ENCODE measurements at places on chromosomes 12 and 14.

- DNase-seq, result no peak
These were observed 53.6 kb upstream of the BCL2L14 start for GRCh38 chr12:12017135-12017581.

DNA sequence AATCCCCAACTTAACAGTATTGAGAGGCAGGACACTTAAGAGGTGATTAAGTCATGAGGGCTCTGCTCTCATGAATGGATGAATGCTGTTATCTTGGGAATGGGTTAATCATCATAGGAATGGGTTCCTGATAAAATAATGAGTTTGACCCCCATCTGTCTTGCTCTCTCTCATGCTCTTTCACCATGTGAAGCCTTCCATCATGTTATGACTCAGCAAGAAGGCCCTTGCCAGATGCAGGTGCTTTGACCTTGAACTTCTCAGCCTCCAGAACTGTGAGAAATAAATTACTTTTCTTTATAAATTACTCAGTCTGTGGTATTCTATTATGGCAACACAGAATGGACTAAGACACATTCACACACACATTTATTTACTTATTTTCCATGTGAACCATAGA is 89.0 kb upstream of the PPM1H start:
- DNase-seq, result no peak

DNA sequence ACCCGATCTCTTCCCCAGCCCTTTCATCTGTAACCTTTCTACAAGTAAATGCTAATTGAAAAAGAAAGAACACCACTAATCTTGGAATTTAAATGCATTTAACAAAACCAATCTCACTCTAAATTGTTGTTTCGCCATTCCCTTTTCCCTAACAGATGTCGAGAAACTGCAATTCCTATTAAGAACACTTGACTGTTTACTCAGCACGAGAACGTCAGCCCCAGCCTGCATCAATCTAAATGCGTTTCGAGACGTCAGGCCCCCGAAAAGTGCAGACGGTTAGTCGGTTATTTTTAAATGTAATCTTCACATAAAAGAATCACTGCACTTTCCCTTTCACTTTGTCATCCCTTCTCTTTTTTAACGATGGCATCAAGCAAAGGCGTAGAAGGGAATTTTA is 837.6 kb downstream of the VRK1 start:
- DNase-seq, result peak; percentile 3

GRCh38 chr12:19692091-19692490 is 252.8 kb downstream of the AEBP2 start:
- DNase-seq, result no peak

DNA sequence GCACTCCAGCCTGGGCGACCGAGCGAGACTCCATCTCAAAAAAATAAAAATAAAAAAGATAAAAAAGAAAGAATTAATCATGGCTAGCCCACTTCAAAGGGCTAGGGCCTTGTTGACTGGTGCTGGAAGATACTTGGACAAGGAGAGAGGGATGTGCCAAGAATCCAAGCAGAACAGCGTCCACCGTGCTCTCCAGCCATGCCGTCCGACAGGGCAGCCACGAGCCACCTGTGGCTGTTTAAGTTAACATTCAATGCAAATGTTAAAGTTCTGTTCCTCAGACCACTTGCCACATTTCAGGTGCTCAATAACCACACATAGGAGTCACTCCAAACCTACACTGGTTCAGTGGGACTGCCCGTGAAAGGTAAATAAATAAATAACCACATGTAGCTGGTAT is 21.4 kb downstream of the SLC6A13 start:
- DNase-seq, result no peak

GRCh38 chr12:57173089-57173488 is 25.7 kb upstream of the LRP1-AS start:
- DNase-seq, result no peak

DNA sequence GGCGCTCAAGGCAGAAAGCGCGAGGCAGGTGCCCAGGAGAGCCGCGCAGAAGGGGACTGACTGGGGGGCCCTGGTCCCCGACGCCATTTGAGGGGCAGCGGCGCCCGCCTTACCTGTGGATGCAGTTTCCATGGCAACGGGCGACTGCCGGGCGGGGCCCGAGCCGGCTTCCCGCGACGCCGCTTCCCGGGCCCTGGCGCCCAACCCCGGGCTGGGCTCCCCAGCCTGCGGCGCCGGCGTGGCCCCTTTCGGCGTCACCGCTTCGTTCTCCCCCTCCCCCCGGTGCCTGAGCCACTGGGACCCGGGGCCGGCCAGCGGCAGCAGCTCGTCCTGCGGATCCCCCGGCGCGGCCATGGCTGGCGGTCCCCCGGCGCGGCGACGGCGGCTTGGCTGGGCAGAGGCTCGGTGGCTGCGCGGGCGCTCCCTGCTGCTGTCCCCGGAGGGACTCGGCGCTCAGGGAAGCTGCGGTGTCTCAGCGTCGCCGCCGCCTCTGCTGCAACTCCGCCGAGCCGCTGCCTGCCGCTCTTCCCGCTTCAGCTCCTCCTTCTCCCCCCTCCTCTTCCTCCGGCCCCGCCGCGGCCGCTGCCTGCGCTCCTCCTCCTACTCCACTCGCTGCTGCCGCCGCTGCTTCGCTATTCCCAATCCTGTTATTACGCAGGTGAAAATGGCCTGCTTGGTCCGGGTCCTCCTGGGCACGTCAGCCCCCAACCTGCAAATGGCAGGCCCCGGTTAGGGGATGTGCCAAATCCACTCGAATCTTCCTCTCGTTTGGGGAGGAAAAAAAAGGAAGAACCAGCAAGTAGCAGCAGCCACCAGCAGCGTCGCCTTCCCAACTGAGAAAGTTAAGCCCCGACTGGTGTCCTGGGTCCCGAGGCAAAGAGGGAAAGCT is at the start of gene RTN1:
Gene RTN1, minus strand, starts transcription at position 500 of the 889 bp plus-strand sequence. Its CDS starts 146 bp downstream, at position 354.
- peak; percentile 33 for DNase-seq

DNA sequence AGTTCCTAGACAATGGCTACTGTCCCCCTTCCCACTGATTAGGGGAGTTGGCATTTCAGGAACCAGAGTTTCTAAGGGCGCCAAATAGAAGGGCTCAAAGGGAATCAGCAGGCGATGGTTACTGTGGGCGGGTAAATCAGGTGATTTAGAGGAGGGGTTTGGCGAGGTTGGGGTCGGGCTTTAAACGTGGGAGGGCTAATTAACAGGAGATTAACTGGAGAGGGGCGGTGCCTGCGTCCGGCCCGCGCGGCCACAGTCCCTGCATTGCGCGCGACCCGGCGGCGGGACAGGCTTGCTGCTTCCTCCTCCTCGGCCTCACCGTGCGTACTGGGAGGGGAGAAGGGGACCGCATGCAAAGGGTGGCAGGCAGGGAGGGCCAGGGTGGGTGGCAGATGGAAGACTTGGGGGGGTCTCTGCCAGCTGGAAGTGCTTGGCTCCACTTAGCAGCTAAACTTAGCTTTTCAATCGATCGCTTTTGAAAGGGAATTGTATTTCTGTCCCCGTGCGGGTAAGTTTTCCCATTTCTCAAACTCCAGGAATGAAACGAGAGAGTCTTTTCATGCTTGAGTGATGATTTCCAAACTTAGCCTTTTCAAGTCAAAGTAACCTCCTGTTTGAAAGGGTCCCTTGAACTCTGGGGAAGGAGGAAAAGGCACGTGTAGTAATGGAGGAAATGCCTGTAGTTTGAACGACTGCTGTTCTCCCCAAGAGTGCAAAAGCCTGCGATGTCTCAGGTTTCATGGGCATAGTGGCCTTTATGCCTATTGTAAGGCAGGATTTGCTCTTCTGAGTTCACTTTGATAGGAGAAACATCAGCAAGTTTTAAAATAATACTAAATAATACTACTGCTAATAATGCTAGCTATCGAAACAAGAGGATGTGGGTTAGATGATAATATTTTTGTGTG is at the start of gene MGST1:
Gene MGST1, plus strand, starts transcription at position 255 of the 908 bp plus-strand sequence. CDS start 6,608 bp downstream, outside the sequence.
- DNase-seq, result no peak

DNA sequence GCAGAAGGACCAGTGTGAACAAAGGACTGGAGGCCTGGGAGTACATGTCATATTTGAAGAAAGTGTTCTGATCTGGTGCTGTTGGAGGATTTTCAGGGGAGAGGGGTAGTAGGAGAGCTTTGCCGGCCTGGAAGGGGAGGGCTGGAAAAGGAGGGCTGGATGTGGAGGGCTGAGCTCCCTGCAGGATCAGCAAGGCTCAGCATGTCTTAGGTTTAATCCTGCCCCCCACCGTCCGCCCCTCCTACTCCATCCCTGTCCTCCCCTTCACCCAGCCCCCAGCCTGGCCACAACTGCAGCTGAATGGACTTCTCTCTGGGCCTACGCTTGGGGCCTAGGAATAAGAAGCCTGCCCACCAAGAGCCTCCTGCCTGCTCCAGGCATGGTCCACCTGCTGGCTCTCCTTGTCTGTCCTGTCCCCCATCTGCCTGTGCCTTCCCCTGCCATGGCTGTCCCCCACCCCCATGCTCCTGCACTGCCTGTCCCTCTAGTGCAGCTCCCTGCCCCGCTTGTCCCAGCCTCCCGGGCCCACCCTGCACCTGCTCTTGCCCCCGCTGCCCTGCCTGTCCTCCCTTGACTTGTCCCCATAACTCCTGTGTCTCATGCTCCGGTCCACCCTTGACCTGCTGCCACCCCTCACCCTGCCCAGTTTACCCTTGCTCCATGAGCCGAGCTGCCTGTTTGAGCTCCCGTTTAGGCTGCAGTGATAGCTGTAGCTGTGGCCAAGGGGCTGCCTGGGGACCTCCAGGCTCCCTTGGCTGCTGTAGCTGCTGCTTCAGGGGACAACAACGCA is 9.8 kb upstream of the RARG start:
- no peak for DNase-seq

- DNase-seq, result no peak
These were observed 145.3 kb upstream of the GRIN2B start for GRCh38 chr12:14126692-14127091.

DNA sequence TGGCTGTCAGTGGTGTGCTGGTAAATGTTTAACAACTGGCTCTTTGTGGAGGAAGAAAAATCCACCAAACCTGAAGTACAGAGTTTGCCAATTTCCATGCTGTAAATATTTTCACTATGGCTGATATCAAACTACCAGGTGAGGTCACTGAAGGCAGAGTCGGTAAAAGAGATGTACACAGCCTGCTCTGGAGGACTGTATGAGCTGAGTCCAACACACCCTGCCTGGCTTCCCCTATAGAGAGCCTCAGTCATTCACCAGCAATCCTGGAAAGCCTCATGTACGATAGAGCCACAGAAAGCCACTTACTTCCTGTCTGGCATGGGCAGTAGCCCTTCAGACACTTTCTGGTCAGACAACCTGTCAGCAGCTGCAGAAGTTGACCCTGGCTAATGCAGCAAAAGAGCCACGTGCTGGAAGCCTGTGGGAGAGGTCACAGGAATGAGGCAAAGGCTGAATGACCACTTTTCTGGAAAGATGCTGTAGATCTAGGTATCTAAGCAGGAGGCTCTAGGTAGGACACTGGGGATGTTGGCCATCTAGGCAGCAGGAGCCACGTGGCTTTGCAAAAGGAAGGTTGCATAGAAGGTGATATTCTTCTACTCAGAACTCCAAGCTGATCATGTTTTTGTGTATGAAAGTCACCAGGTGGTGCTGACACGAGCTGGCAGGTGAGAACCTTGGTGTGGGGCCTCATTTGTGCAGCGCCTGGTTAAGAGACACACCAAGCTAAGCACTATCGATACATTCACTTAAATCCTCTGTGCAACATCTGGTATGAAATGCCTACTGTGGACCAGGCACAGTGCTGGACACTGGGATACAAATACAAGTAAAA is 553.9 kb downstream of the VRK1 start:
- DNase-seq, result no peak

GRCh38 chr14:102323102-102323501 is 3.6 kb downstream of the ZNF839 start:
- DNase-seq, result peak; percentile 26

GRCh38 chr12:92431146-92431545 is 271.6 kb upstream of the PLEKHG7 start:
- no peak for DNase-seq

DNA sequence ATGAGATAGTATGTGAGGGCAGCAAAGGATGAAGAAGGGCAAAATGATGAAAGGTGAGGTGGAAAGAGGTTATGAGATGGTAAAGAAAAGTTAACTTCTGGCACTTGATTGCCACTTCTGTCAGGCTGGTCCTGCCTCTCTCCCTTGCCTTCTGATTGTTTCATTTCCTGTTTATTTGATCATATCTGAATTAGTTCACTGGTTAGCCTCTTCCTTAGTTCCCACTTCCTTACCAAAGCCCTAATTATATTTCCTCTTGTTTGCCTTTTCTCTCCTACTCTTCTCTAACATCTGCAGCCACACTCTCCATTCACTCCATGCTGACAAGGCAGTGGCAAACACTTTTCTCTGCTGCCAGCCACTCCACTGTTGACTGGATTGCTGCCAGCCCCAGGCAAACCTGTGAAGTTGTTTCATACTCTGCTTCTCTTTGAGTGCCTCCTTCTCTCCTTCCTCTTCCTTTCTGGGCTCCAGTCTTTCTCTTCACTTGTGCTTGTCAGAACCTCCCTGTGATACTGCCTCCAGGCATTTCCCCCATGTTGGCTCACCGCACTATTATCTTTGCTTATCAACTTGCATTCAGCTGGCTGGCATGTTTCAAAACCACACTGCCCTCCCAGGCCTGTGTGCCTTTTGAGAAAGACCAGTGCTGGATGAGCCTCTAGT is 8.1 kb downstream of the PNP start:
- DNase-seq, result no peak

- no peak for DNase-seq
These were observed 37.7 kb downstream of the RASAL1 start for GRCh38 chr12:113097716-113098440.

- DNase-seq, result no peak
These were observed 127.6 kb upstream of the DAAM1 start for GRCh38 chr14:59060841-59061240.

- DNase-seq, result peak; percentile 59
These were observed 80.6 kb downstream of the APAF1 start for GRCh38 chr12:98725476-98726247.

DNA sequence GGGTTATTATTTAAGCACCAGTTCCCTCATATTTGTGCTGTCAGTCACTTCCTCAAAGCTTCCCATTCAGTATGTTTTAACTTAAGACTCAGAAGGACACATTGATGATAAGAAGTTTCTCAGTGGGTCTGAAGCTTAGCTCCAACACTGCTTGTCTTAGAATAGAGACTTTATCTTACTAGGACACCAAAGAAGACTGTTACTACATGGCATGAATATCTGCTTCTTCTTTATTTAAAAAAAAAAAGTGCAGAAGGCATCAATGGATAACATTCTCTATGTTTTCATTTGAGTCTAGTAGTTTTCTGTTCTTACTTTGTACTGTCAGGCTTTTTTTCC is 404.2 kb downstream of the DAD1 start:
- no peak for DNase-seq

DNA sequence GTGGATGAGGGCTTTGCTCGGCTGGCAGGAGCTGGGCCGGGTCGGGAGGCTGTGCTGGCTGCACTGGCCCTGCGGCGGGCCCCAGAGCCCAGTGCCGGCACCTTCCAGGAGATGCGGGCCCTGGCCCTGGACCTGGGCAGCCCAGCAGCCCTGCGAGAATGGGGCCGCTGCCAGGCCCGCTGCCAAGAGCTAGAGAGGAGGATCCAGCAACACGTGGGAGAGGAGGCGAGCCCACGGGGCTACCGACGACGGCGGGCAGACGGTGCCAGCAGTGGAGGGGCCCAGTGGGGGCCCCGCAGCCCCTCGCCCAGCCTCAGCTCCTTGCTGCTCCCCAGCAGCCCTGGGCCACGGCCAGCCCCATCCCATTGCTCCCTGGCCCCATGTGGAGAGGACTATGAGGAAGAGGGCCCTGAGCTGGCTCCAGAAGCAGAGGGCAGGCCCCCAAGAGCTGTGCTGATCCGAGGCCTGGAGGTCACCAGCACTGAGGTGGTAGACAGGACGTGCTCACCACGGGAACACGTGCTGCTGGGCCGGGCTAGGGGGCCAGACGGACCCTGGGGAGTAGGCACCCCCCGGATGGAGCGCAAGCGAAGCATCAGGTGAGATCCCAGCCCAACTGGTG is 11.5 kb downstream of the ARHGEF40 start:
- DNase-seq, result no peak
